ENCODE measurements at places on chromosomes 5 and 9.

GRCh38 chr5:134794082-134794481 lies 35.5 kb downstream of the DDX46 start:
- DNase-seq, result no peak

GRCh38 chr5:162391833-162392232 lies 324.3 kb downstream of the GABRG2 start:
- no peak for DNase-seq

- DNase-seq, result no peak
These were observed 64.5 kb downstream of the STARD4 start for GRCh38 chr5:111447822-111448221.

- no peak for DNase-seq
These were observed 266.3 kb downstream of the RAB3C start for GRCh38 chr5:58849223-58849622.

DNA sequence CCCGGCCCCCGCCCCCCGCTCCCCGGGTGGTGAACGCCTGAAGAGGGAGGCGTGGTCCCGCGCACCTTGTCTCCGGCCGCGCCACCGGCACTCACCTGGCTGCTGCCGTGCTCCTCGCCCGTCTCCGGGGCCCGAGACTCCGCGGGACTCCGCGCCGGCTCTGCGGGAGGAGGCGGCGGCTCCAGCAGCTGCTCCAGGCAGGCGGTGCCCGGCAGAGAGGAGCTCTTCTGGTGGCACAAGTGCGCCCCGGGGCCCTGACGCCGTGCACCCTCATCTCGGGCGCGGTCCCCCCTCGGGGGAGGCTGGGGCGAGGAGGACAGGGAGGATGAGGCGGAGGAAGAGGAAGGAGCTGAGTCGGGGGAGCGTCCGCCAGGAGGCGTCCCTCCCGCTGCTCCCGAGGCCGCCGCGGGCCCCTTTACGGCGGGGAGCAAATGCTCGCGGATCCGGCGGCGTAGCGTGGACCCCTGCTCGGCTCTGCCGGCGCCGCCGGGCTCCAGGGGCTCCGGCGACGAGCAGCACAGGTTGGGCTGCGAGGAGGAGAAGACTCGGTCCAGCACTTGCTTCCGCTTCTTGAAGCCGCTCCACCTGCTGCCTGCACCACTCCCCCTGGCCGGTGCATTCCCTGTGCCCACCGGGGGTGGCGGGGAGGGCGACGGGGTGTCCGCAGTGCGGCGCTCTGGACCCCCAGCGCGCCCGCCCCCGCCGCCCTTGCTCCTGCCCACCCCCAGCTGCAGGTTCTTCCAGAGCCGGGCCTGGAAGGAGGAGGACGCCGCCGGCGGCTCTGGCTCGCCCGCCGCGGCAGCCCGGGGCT lies 928 bp downstream of the MCTP1 start:
- no peak for DNase-seq

- DNase-seq, result no peak
These were observed 119.3 kb upstream of the ZNF608 start for GRCh38 chr5:124865603-124866354.

DNA sequence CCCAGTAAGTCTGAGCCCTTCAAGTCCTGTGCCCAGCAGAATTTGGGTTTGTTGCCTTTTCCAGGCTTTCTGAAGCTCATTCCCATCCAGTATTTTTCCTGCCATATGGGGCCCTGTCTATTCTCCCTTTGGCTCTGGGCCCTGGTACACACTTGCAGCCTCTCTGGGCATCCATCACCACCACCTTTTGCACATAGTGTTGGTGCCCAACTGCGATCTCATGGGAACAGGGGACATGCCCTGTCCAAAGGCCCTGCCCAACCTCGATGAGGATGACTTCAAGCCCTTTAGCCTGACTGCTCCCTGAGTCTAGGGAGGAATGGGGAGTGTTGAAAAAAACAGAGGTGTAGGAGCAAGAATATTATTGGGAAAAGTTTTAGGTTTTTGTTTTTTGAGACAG lies 11.5 kb downstream of the RGS3 start:
- no peak for DNase-seq

DNA sequence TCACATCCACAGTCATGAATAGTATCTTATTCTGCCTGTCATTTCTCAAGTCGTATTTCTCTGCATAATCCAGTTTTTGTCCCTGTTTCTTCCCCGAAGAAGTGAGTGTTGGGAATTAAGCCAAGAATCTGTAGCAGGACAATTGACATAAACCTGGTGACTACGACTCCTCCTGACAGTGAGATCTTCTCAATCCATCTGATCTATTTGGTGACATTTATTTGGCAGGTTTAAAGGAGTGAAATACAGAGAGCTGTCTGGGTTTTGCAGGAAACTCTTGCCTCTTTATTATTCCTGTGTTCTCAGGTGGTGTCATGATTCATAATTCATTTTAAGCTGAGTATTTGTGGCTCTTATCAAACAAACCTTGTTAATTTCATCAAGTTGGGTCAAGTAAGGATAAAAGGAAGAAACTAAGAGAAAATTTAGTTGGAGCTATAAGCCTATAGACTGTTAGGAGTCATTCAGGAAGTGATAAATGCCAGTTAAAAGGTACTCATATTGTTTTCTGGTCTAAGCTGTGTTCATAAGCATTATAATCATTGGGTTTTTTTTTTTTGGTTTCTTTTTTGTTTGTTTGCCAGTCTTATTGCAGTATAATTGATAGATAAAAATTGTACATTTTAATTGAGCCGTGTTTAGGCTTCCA lies 95.9 kb upstream of the PCSK1 start:
- DNase-seq, result no peak

DNA sequence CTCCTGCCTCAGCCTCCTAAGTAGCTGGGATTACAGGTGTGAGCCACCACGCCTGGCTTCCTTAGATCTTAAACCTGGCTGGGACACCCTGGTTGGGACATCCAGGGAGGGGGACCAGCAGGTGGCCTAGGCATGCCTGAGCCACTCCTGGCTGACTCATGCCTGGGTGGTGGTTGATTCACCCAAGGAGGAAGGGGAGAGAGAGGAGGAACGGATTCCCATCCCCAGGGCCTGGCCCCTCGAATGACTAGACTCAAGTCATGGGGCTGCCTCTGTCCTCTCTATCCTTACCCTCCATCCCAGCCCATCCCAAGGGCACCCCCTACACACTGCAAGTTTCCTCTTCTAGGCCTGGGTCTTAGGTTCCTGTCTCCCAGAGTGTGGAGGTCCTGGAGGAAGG lies 12.7 kb downstream of the EEIG1 start:
- no peak for DNase-seq

DNA sequence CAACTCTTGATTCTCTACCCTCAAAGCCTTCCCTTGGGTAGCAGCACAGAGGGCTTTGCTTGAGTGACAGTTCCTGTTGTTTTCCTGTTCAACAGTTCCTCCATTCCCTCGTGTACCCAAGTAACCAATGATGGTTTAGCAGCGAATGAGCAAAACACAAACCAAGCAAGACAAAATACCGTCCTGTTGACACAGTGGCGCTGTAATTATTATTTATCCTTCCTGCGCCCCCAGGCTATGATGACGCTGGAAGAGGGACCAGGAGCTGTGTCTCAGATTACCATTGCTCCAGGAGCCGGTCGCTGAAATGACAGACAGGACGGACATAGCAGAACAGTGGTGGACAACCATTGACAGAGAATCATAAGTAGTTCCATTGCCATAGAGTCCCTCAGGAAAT lies 154.8 kb downstream of the GADD45G start:
- DNase-seq, result no peak

- DNase-seq, result no peak
These were observed 278.0 kb downstream of the DRD1 start for GRCh38 chr5:175166026-175166425.

DNA sequence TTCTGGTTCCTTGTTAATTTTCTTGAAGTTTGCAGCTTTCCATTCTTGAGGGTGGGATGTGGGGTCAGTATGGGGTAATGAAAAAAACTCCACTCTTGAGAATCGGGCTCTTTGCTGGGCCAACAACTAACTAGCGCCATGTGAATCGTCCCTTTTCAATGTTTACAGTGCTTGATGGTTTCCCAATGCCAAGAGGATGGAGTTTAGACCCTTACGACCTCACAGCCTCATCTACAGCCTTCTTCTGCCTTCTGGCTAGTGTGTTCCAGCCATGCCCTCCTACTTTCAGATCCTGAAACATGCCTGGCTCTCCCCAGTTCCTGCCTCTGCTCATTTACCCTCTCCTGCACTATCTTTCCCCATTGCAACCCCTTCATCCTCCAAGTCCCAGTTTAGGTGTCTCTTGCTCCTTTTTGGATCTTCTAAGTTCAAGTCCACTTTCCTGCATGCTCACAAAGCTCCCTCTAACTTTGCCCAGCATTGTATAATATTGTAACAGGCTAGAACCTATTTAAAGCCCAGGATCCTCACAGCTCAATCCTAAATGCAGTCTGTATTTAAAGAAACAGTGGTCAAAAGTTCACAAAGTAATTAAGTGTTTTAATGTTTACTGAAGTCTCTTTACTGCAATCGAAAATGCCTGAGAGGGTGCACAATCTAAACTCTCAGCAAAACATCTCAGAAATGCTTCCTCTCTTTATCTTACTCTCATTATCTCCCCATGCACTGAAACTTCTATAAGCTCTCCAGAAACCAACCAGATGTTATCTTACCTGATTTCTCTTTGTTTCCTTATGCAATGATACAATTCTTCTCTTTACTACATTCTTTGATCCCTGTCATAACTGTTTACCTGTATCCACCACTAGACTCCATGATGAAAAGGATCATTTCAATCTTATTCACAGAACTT lies 20.6 kb upstream of the CAST start:
- no peak for DNase-seq

- DNase-seq, result no peak
These were observed 76.7 kb downstream of the ITGA1 start for GRCh38 chr5:52864371-52864770.

- no peak for DNase-seq
These were observed 176.2 kb downstream of the DMRTA1 start for GRCh38 chr9:22622815-22623214.

- DNase-seq, result no peak
These were observed 28.4 kb upstream of the BTNL3 start for GRCh38 chr5:180960209-180960608.

DNA sequence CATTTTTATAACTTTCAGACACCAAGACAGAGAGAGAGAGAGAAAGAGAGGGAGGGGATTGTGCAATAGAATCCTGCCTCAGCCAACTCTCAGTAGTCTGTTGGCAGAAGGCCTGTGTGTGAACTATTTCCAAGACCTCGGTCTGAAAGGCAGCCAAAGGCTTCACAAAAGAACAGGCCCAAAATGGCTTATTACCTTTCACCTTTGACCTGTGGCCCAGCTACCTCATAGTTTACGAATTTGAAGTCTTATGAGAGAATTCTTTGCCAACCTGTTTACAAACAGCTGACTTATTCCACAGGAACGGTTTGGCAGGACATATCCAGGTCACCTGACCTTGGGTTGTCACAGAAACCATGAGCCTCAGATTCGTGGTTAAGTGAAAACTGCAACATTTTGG lies 48.6 kb downstream of the NR2F1-AS1 start:
- no peak for DNase-seq

- DNase-seq, result no peak
These were observed 111.8 kb downstream of the CARTPT start for GRCh38 chr5:71830681-71831539.

GRCh38 chr5:135864503-135865435 lies 30.3 kb downstream of the SLC25A48 start:
- no peak for DNase-seq

GRCh38 chr5:126814721-126815404 lies 37.9 kb downstream of the LMNB1 start:
- DNase-seq, result no peak

GRCh38 chr5:72486371-72486770 lies 20.8 kb downstream of the ZNF366 start:
- no peak for DNase-seq

- DNase-seq, result no peak
These were observed 48.0 kb downstream of the ELL2 start for GRCh38 chr5:95913663-95914062.

- DNase-seq, result no peak
These were observed 96.6 kb downstream of the ISL1 start for GRCh38 chr5:51479840-51480239.

DNA sequence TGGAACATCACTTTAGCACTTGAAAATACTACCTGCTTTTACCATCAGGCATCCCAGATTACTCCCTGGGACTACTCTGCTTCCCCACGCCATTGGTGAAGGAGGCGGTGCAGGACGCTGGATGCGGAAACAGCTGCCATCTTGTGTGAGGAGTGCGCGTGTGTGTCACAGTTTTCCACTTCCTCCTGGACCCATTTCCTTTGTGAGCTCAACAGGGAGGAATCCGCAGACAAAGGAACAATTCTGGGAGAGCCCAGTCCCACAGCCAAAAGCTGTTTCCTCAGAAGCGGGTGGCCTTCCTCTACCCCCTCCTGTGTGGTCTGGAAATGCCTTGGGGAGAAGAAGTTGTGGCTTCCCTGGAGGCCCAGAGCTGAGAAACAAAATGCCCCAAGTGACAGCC lies 16.8 kb downstream of the AFAP1L1 start:
- DNase-seq, result no peak

GRCh38 chr5:56375011-56375410 lies 141.9 kb upstream of the ANKRD55 start:
- DNase-seq, result no peak

DNA sequence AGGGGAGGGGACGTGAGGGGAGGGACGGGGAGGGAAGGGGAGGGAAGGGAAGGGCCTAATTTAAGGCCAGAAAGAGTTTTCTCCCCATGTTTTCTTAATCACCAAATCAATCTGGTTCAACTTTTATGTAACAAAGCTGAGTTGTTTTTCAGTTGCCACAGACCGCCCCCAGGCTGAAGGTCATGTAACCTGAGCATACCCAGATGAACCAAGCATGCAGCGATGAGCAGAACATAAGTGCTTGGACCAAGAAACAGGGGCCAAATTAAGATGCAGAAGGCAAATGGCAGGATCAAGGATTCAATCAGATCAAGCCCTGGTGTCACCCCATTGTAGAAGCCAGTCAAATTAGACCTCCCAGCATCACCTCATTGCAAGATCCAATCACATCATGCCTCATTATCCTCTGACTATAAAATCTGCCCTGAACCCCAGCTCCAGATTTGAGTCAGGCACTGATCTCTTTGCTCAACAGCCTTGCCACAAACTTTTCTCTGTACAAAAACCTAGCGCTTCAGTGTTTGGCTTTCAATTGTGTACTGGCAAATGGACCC lies 113.5 kb upstream of the TNPO1 start:
- no peak for DNase-seq

- peak; percentile 52 for DNase-seq
These were observed 809 bp downstream of the HNRNPAB start for GRCh38 chr5:178204935-178205748.

- no peak for DNase-seq
These were observed 140.0 kb upstream of the OTULINL start for GRCh38 chr5:14441641-14442040.

GRCh38 chr5:143229426-143229895 lies 174.0 kb downstream of the NR3C1 start:
- DNase-seq, result no peak

- no peak for DNase-seq
These were observed 503.2 kb downstream of the GADD45G start for GRCh38 chr9:90107726-90108655.

- DNase-seq, result no peak
These were observed 73.0 kb downstream of the OSTF1 start for GRCh38 chr9:75161116-75161857.

All from stimulated activated CD8-positive, alpha-beta memory T cell treated with anti-CD3 and anti-CD28 coated beads, Interleukin-4, amount 100 ng/mL, for 4 hours (primary cell).